Natural killer cell treated with Interleukin-12 subunit alpha and Interleukin-12 subunit beta and Interleukin-15 and Interleukin-18, amount 100 ng/mL, for 72 hours (primary cell): ENCODE measurements at places on chromosomes 4 and X. TPM values are rescaled to one million over a fixed set of nuclear protein-coding genes. Genes with fewer than 3 reads are reported as not detected.

DNA sequence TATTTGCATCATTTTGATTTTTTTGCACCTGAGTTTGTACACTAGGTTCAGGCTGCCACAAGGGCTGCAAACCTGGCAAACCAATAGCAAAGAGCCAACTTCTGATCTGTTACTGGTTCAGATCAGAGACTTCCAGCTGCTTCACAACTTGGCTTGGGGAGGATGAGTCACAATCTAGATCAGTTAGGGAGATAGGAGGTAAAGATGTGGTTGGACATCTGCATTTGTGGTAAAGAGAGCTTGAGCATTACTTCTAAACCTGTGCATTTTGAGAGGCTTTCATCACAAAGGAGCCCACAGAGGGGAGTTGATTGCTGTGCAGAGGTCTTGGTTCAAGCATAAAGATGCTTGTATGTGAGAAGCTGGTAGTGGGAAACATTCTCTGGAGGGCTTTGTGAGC is 34.5 kb downstream of the LINC00632 start:
- DNase-seq, result no peak
- no peaks in the 10 kb centered on the region for H3K36me3 ChIP-seq
- peaks cover 25% of the 10 kb centered on the region for H3K27me3 ChIP-seq
- H3K4me3 ChIP-seq, result no peak overlapping the region

DNA sequence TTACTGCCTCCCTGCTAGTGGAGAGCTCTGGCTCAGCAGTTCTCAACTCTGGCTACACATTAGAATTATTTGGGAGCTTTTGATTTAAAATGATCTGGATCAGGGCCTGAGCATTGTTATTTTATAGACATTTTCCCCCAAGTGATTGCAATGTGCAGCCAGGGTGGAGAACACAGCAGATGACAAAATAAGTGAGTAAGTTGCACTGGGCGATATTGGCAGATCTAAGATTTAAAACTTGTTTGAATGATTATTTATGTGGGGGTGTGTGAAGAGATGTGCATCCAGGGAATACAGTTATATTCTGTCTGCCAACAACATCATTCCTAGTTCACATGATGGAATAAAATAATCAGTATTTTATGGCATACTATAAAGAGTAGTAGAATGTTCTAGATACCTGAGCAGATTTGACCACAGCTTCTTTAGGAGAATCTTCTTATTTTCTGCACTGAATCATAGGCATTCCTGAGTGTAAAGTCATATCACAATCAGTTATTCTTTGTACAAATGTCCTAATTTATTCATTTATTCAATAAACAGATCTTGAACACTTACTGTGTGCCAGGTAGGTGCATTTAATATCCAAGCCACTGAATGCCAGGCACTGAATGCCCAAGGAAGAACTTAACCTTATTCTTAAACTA is 123.9 kb downstream of the UCHL1 start:
- no peaks in the 10 kb centered on the region for H3K4me1 ChIP-seq
- no peaks in the 10 kb centered on the region for H3K36me3 ChIP-seq
- DNase-seq, result no peak
- no peak overlapping the region for H3K27ac ChIP-seq

- DNase-seq, result no peak
- peaks cover 15% of the 10 kb centered on the region for H3K27me3 ChIP-seq
- no peaks in the 10 kb centered on the region for H3K36me3 ChIP-seq
- no peak overlapping the region for H3K27ac ChIP-seq
- no peak overlapping the region for H3K4me3 ChIP-seq
These were observed 239.3 kb downstream of the C4orf33 start for GRCh38 chr4:129335276-129335675.

GRCh38 chrX:39580043-39580442 is 517.7 kb downstream of the BCOR start:
- peaks cover 5% of the 10 kb centered on the region for H3K4me1 ChIP-seq
- no peak overlapping the region for H3K27ac ChIP-seq
- H3K4me3 ChIP-seq, result no peak overlapping the region
- no peak for DNase-seq
- H3K27me3 ChIP-seq, result no peaks in the 10 kb centered on the region
- no peaks in the 10 kb centered on the region for H3K36me3 ChIP-seq

- no peaks in the 10 kb centered on the region for H3K36me3 ChIP-seq
- no peak for DNase-seq
These were observed 93.9 kb downstream of the NSUN7 start for GRCh38 chr4:40843696-40844095.

DNA sequence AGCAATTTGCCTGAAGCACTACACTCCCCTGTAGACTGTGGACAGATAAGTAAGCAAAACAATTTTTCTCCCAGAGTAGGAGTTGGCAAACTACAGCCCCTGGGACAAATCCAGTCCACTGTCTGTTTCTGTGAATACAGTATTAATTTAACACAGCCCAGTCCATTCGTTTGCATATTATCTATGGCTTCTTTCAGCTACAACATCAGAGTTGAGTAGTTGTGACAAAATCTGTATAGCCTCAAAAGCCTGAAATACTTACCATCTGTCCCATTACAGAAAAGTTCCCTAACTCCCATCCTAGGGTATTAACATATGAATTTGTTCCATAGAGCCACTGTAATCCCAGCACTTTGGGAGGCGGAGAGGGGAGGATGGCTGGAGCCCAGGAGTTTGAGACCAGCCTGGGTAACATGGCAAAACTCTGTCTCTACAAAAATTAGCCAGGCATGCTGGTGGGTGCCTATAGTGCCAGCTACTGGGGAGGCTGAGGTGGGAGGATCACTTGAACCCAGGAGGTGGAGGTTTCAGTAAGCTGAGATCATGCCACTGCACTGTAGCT is 53.0 kb downstream of the AMELX start:
- H3K36me3 ChIP-seq, result no peaks in the 10 kb centered on the region
- no peak overlapping the region for H3K27ac ChIP-seq
- H3K4me1 ChIP-seq, result no peaks in the 10 kb centered on the region
- no peak for DNase-seq

DNA sequence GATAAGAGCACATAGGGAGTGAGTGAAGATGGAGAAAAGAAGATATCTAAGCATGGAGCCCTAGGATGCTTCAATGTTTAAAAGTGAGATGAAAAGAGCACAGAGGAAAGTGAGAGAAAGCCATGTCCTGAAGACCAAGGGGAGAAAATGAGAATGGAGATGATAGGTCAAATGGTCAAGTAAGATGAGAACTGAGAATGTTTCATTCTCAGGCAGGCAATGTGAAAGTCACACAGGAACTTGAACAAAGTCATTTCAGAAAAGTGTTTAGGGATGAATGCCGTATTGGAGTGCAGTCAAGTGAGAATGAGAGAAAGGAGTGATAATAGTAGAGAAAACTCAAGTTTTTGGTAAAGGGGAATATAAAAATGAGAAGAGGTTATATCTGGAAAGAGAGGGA is 148.7 kb upstream of the PTCHD1 start:
- no peak for DNase-seq
- H3K36me3 ChIP-seq, result no peaks in the 10 kb centered on the region
- no peaks in the 10 kb centered on the region for H3K27me3 ChIP-seq
- no peak overlapping the region for H3K4me3 ChIP-seq

P2RY4 gene
- total RNA-seq, result 0.40 TPM

- H3K27ac ChIP-seq, result no peak overlapping the region
- H3K4me1 ChIP-seq, result no peaks in the 10 kb centered on the region
- no peak overlapping the region for H3K4me3 ChIP-seq
- H3K27me3 ChIP-seq, result peaks cover 3% of the 10 kb centered on the region
- no peak for DNase-seq
- H3K36me3 ChIP-seq, result no peaks in the 10 kb centered on the region
These were observed 67.5 kb downstream of the PPEF2 start for GRCh38 chr4:75834772-75835154.

DNA sequence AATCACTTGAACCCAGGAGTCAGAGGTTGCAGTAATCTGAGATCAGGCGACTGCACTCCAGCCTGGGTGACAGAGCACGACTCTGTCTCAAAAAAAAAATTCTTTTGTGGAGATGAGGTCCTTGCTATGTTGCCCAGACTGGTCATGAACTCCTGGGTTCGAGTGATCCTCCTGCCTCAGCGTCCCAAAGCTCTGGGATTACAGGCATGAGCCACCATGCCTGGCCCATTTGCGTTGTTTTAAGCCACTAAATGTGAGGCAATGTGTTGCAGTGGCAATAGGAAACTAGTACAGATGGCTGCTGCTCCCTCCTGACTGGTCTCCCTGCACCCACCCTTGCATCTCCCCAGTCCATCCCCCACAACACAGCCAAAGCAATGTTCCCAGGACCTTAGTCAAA is 40.0 kb upstream of the APLN start:
- no peaks in the 10 kb centered on the region for H3K4me1 ChIP-seq
- no peaks in the 10 kb centered on the region for H3K36me3 ChIP-seq
- no peak overlapping the region for H3K27ac ChIP-seq
- no peak overlapping the region for H3K4me3 ChIP-seq
- DNase-seq, result no peak

DNA sequence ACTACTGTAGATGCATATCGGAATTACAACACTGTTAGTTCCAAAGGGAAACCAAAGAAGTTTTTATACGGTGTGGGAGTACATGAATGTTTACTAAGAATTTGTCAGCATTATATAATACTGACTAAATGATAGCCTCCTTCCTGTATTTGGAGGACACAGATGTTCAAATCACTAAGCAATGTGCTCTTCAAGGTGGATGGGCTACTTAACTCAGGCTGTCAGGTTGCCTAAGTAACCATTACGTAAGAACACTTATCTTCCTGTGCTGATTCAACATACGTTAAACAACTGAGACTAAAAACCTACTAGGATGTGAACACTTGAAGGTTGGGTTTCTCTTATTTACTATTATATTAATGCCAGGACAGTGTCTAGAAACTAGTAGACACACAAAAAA is 81.9 kb upstream of the HPGD start:
- no peaks in the 10 kb centered on the region for H3K4me1 ChIP-seq
- no peak for DNase-seq
- no peaks in the 10 kb centered on the region for H3K27me3 ChIP-seq
- no peak overlapping the region for H3K4me3 ChIP-seq
- no peaks in the 10 kb centered on the region for H3K36me3 ChIP-seq

DNA sequence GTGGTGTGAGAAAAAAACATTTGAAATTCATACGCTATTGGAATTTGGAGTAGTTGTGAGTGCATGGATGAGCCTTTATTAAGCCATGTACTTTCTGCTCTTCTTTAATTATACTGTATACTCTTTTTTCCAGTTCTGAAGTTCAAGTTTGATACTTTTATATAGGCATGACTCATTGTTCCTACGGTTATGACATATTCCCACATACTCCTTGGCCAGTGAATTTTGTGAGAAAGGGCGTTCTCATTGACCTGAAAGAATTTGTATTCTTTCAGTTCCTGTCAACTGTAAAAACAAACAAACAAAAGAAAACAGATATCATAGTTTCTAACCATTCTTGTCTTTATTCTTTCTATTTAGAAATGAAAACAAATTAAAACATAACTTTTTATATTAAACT is 407.3 kb downstream of the MAPK10 start:
- no peaks in the 10 kb centered on the region for H3K27me3 ChIP-seq
- H3K4me1 ChIP-seq, result no peaks in the 10 kb centered on the region
- no peaks in the 10 kb centered on the region for H3K36me3 ChIP-seq
- DNase-seq, result no peak

TRO gene
- total RNA-seq, result 3.0 TPM

- H3K4me3 ChIP-seq, result no peak overlapping the region
- no peak for DNase-seq
- peaks cover 3% of the 10 kb centered on the region for H3K27me3 ChIP-seq
- H3K36me3 ChIP-seq, result no peaks in the 10 kb centered on the region
These were observed 13.3 kb upstream of the CD99 start for GRCh38 chrX:2677764-2678163.

DNA sequence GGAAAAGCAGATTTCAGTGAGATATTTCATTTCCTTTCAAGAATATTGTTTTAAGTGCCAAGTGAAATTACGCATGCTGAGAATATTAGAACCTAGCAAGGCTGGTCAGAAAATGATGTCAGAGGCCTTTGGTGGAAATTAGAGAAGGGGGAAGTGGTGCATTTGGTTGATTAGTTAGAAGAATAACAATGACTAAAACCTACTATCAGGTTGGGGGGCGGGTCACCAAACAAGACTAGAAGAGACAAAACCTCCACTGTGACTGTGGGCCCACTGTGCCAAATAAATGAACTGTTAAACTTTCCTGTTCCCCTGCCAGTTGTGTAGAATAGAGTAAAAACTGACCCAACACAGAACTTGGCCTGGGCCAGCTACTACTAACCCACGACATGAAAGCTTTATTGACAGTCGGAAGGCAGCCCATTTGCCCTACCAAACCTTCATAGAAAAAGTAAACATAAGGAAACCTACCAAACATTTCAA is 2.9 kb downstream of the RAPGEF2 start:
- no peak for DNase-seq
- no peaks in the 10 kb centered on the region for H3K36me3 ChIP-seq
- H3K4me3 ChIP-seq, result peak overlapping the region; percentile 93
- H3K27ac ChIP-seq, result peak overlapping the region; percentile 72

CENPVL1 gene
- not detected for total RNA-seq

DNA sequence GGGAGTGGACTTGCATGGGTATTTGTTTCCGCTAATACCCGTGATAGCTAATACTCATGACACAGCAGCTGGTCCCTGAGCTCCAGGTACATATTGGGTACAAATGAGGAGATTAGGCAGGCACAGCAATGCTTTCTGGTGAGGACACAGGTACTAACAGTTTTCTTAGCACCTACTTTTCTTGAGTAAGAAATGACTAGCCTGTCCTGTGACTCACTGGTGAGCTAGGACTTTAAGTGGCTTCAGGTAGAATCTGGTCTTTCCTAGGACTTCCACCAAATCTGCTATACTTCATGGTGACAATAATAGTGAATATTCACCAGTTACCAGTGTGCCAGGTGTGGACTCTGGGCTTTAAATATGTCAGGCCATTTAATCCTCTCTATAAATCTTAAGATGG is 407.4 kb upstream of the NR3C2 start:
- DNase-seq, result no peak
- H3K27me3 ChIP-seq, result no peaks in the 10 kb centered on the region
- no peaks in the 10 kb centered on the region for H3K4me1 ChIP-seq
- H3K36me3 ChIP-seq, result no peaks in the 10 kb centered on the region

LPAR4 gene
- not detected for total RNA-seq

SPANXA1 gene
- not detected for total RNA-seq

CYLC1 gene
- total RNA-seq, result not detected

RBM47 gene
- total RNA-seq, result 15.4 TPM

DNA sequence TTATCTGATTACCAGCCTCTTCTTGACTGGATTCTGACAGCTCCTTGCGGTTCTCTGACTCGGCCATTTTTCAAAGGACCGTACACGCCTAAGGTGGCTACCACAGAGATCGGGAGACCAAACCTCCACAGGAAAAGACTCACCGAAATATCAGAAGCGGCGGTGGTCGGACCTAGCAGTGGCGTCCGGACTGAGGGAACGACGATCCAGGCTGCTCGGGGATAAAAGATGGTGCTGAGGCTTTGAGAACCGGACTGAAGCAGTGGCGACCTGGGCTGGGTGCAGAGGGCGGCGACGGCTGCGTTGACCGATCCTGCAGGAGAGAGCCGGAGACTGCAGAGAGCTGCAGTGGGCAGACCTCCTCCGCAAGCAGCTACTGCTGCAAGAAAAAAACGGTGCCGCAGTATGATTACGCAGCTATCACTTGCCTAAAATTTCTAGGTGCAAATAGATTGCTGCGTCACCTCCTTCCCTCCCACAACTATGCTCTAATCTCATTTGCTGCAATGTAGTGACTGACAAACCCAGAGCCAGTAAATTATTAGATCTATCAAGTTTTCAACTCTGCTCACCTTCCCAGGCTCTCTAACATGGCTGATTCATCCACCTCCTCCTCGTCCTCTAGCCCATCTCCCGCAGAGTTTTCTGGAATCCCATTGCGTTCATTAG is at the start of gene NAP1L2:
Gene NAP1L2 (minus strand): TSS at position 426 of the 669 bp plus-strand sequence. CDS start 359 bp downstream, at position 67.
- DNase-seq, result no peak
- peaks cover 27% of the 10 kb centered on the region for H3K27me3 ChIP-seq
- peaks cover 7% of the 10 kb centered on the region for H3K36me3 ChIP-seq
- peak within 1 kb of the TSS; percentile 88 for H3K4me3 ChIP-seq
- peak within 1 kb of the TSS; percentile 41 for H3K27ac ChIP-seq
